ENCODE measurements at places on chromosomes 11 and 22.

GRCh38 chr22:21796863-21797262 lies 61.3 kb upstream of the YPEL1 start:
- no peak for DNase-seq

DNA sequence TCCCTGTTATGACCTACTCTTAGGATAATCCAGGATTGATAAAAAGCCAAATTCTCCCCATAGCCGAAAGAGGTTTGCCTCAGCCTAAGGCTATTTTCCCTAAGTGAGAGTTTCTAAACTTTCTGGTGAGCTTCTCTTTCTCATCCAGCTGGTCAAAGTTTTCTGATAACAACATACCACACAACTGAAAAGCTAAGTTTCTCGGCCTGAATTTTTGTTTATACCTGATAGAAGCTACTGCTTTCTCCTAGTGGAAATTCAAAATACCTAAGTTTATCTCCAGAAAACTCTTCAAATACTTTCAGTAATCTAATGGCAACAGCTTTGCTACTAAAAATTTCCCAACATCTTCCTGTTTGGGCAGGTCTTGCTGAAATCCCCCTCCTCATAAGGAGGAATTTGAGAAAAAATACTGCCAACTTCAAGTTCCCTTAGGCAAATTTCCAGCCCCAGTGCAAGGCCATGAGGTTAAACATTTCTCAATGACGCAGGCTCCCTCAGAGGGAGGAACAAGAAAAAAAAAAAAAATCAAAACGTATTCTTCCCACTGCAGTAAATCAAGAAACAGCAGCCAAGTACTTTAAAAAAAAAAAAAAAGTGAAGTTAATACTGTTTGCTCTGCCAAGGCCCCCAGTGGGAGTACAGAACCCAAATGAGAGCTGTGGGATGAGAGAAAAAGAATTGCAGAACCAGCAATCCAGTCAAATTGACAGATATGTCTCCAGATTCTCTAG lies 127.0 kb downstream of the MRTFA start:
- no peak for DNase-seq

DNA sequence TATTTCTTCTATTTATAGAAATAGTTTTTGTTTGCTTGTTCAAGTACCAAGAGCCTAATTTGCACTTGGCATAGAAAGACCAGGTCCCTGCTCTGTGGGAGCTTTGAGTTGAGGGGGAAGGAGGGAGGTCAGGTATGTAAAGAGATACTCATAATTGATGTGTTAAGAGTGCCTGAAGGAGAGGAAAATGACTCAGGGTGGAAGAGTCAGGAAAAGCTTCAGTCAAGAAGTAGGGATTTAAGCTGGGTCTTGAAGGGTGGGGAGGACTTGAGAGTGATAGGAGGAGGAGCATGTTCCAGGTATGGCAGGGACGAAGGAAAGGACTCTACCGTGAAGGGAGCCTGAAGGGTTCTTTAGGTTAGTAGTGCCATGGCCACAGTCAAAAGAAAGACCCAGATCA lies 9.0 kb downstream of the RBX1 start:
- no peak for DNase-seq

DNA sequence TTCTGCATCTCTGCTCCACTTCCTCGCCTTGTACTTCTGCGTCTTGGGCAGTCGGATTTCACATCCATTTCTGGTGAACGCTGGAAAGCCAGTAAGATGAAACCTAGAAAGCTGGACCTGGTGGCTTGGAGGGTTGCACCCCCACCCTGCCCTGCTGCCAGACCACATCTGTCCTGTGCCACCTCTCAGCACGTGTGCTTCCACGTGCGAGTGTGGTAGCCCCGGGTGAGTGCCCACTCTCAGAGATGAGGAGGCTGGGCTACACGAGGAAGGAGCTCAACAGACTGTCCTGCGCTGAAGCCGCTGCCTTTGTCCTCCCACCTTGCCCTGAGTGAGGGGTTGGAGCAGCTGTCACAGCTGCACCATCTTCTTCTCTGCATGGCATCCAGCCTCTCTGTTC lies 77.5 kb downstream of the NTM start:
- DNase-seq = no peak

- peak; percentile 89 for DNase-seq
Observed at GRCh38 chr11:65575568-65576231, at the start of gene EHBP1L1. Gene EHBP1L1, plus strand, starts transcription at chr11:65576053. Its CDS starts 250 bp downstream, at chr11:65576303.

DNA sequence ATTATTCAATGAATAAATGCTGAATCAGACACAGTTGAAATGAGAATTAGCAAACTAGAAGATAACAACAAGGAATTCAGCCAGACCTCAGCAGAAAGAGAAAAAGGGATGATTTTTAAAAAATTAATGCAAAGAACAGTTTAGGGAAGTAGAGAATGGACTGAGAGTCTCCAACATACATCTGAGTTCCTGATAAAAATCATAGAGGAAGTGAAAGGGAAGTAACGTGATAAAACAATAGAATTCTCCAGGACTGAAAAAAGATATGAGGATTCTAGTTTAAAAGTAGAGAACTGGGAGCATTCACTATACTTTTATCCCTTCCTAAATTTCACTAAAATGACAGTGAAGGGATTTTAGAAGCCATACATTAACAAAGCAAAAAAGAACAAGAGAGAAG lies 592.0 kb downstream of the SOX6 start:
- no peak for DNase-seq
